Spleen (tissue), 13 donors: ENCODE measurements at places on chromosomes 7 and 10.

- peaks cover 86% of the 10 kb centered on the region for H3K27me3 ChIP-seq
- H3K27ac ChIP-seq = no peak within 1 kb of the TSS
- H3K36me3 ChIP-seq = peaks cover 6% of the 10 kb centered on the region
- peaks cover 54% of the 10 kb centered on the region for H3K4me1 ChIP-seq
- peak within 1 kb of the TSS; percentile 75 for H3K4me3 ChIP-seq
- peak; percentile 96 for DNase-seq
Measured at GRCh38 chr7:101165075-101165957, at the start of gene VGF. Gene VGF, minus strand, starts transcription at chr7:101165569. Its CDS starts 726 bp downstream, at chr7:101164843.

DNA sequence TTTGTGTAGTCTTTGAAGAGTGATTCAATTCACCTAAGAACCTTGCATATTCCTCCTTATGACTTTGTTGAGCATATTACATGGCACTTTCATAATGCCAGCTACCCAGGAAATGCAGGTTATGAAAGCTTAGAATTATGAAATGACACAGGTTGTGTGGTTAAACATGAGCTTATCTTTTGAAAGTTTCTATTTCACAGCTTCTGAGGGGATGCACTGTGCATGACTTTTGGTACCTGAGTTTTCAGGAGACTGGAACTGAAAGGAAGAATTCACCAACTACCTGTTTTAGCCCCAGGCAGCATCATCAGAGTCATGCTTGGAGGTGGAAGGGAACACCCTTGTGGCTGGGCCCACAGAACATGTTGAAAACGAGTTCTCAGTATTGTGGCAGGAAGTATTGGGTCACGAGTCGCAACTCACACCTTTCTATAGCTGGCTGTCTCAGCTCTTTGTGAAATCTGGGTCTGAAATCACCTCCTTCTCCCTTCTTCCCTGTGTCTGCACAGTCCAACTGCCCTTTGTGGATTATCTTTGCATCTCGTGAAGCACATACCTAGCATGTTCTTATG is 228.2 kb downstream of the PTEN start:
- H3K4me1 ChIP-seq = no peaks in the 10 kb centered on the region
- no peaks in the 10 kb centered on the region for H3K36me3 ChIP-seq
- peak; percentile 86 for DNase-seq
- H3K4me3 ChIP-seq = no peak overlapping the region
- H3K27ac ChIP-seq = peak overlapping the region; percentile 77
- H3K27me3 ChIP-seq = no peaks in the 10 kb centered on the region

DNA sequence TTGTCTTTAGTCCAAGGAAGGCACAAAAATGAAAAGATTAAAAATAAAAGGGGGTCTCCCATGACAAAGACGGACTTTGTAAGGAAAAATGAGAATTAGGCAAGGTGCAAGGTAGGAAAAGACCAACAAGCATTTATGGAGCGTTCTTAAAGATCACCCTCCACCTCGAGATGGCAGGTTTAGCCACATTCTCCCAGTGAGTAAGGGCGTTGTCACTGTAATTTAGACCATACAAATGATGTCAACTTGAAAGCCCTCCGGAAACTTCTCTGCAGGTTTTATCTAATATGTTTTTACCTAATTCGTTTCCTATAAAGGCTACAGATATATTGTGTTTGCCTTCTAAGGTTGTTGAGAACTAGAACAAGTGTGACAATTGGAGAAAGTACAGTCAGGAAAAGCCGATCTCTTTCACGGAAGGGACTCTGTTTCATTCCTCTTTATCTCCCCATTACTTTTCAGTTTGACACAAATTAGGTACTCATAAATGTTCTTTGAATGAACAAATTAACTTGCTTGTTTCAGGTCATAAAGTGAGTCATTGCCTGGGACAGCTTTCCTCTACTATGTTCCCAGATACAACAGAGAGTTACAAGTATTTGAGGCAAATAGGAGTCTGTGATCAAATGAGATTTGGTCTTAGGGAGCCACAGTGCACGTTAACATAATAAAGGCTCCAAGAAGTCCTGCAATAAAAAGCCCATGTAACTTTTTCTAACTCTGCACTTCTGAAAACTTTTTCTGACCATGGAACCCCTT is 102.6 kb upstream of the HABP2 start:
- H3K27me3 ChIP-seq = peaks cover 14% of the 10 kb centered on the region
- H3K27ac ChIP-seq = no peak overlapping the region
- no peaks in the 10 kb centered on the region for H3K36me3 ChIP-seq
- no peak overlapping the region for H3K4me3 ChIP-seq
- no peak for DNase-seq

DNA sequence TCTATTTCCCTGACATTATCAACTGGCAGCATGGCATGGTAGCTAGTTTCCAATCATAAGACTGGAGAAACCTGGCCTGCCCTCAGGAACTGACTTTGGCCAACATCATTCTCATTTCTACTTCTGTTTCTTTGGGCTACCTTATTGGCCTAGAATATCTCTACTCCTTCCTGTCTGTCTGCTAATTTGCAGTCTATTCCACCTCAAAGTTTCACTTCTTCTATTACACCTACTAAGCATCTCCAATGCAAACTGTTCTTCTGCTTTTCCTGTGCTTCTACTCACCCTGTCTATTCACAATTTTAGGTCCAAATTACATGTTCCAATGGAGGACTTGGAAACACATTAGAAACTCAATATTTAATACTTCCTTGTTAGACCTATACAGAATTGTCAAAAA is 65.6 kb downstream of the ZNF503 start:
- no peaks in the 10 kb centered on the region for H3K27me3 ChIP-seq
- no peak overlapping the region for H3K4me3 ChIP-seq
- H3K4me1 ChIP-seq = no peaks in the 10 kb centered on the region
- no peak overlapping the region for H3K27ac ChIP-seq
- no peak for DNase-seq
